ENCODE measurements at places on chromosomes 5 and 9.
A peak's percentile ranks its signal among the peaks of the same experiment; 100 is the strongest.

DNA sequence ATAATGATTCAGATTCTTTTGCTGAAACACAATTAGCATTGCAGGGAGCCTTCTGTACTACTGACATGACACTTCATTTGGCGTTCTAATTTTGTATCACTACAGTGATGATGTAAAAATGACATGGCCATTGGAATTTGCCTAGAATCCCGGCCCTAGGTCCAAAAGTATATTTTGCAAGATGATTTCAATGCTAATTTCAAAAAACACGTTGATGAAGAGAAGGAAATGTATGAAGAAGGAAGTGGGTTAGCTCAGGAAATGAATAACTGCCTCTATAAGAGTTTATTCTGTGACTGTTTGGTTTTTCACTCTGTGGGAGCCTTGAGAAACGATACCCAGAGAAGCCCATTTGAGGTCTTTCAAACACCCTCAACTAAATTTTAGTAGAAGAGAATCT is 59.3 kb downstream of the OSTF1 start:
- DNase-seq: no peak

DNA sequence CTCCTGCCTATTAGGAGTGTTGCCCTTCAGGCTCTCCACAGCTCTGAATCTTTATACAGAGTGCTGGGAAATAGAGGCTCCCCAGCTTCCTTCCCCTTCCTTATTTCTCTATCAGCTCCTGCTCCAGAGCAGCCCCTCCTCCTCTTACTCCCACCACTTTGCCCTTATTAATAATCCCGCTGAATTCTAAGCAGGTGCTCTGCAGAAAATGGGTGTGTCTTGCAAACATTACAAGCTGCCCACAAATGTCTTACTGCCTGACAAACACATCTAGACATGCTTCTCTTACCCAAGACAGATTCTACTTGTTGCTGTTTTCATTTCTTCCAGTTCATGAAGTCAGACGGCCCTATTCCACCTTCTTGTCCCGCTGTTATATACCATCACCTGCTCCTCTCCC is 6.4 kb downstream of the PHF24 start:
- DNase-seq: no peak

GRCh38 chr9:35414889-35415288 is 75.0 kb upstream of the RUSC2 start:
- no peak for DNase-seq

- no peak for DNase-seq
Observed at GRCh38 chr5:94759022-94759421, 140.6 kb downstream of the SLF1 start.

GRCh38 chr9:105662184-105663104 is at the start of gene TAL2:
Gene TAL2, plus strand, starts transcription at chr9:105662457. Its CDS starts 40 bp downstream, at chr9:105662497.
- no peak for DNase-seq

DNA sequence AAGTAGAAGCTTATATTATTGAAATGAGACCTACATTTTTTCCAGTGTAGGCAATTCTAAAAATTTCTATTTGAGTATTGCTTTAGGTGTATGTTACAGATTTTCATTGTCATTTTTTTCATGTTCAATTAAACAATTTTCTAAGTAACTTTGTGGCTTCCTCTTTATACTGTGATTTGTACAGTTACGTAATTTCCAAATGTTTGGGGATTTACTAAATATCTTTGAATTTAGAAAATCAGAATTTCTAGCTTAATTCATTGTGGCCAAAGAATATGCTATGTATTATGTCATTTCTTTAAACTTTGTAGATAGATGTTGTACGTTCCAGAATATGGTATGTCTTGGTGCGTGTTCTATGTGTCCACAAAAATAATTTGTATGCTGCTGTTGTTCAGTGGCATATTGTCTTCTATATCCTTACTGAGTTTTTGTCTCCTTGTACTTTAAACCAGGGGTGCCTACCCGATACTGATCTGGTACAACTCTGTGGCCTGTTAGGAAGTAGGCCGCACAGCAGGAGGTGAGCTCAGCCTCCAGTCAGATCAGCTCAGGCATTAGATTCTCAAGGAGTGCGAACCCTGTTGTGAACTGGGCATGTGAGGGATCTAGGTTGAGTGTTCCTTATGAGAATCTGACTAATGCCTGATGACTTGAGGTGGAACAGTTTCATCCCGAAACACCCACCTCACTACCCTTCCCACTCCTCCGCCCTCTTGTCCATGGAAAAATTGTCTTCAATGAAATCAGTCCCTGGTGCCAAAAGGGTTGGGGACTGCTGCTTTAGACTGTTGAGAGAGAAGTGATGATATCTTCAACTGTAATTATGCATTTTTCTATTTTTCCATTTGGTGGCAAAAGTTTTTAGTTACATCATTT is 63.5 kb downstream of the UBE2R2 start:
- no peak for DNase-seq

DNA sequence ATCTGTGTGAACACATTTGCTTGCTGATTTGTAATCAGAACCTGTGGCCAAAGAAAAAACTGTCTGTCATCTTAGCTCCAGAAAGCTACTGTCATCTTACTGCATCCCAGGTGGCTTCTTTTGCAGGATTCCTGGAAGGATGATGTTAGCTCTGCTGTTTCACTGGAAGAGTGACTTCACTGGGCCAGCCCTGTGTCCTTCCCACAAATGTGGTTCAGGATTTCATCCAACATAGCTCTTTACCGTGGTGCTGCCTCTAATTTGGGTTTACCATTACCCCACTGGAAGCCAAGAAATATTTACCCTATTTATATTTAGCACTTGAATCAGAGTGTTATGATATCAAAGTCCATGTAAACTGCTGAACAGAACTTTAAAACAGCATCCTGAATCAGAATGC is 501.0 kb downstream of the GADD45G start:
- DNase-seq: no peak

DNA sequence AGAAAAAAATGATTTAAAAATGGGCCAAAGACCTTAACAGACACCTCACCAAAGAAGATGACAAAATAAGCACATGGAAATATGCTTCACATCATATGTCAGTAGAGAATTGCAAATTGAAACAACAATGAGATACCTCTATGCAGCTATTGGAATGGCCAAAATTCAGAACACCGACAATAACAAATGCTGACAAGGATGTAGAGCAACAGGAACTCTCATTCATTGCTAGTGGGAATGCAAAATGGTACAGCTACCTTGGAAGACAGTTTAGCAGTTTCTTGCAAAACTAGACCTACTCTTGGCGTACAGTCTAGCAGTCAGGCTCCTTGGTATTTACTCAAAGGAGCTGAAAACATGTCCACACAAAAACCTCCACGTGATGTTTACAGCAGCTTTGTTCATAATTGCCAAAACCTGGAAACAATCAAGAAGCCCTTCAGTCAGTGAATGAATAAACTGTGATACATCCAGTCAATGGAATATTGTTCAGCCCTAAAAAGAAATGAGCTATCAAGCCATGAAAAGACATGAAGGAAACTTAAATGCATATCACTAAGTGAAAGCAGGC is 10.5 kb upstream of the MVB12B start:
- DNase-seq: no peak

- peak; percentile 4 for DNase-seq
Observed at GRCh38 chr5:110865400-110866094, 126.7 kb downstream of the SLC25A46 start.
